Stimulated activated CD8-positive, alpha-beta memory T cell treated with anti-CD3 and anti-CD28 coated beads, Interleukin-4, amount 100 ng/mL, for 1 hour (primary cell): ENCODE measurements at places on chromosomes 2 and 18.

DNA sequence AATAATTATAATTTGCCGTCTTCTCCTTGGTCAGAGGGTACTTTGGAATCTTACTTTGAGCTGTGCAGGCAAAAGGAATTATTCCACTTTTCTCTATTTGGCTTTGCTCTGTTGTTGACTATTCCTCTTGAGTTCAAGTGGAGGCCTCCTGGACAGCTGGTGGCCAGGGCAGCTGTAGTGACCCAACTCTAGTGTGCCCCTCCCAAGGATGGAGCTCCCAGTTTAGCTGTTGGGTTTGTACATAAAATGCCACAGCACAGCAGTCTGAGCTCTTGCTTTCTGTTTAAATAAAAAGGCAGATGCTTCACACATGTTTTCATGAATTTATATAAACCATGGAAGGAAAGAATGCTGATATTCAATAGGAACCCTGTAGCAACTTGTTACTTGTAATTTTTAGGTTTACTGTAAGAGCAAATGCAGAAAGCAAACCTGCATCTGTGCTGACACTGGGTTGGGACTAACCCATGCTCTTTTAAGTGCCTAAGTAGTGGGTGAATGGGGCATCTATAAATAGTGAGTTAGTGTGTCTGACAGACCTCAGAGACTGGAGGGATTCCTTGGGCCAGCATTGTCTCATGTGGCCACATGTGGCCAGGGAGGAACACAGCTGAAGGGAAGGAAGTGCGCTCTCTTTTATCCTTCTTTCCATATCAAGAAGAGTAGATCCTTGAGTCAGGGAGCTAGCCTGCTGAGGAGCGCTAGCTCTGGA, 121.8 kb downstream of the FHOD3 start:
- DNase-seq = no peak

- no peak for DNase-seq
Measured at GRCh38 chr2:65329525-65329924, 101.9 kb downstream of the ACTR2 start.

DNA sequence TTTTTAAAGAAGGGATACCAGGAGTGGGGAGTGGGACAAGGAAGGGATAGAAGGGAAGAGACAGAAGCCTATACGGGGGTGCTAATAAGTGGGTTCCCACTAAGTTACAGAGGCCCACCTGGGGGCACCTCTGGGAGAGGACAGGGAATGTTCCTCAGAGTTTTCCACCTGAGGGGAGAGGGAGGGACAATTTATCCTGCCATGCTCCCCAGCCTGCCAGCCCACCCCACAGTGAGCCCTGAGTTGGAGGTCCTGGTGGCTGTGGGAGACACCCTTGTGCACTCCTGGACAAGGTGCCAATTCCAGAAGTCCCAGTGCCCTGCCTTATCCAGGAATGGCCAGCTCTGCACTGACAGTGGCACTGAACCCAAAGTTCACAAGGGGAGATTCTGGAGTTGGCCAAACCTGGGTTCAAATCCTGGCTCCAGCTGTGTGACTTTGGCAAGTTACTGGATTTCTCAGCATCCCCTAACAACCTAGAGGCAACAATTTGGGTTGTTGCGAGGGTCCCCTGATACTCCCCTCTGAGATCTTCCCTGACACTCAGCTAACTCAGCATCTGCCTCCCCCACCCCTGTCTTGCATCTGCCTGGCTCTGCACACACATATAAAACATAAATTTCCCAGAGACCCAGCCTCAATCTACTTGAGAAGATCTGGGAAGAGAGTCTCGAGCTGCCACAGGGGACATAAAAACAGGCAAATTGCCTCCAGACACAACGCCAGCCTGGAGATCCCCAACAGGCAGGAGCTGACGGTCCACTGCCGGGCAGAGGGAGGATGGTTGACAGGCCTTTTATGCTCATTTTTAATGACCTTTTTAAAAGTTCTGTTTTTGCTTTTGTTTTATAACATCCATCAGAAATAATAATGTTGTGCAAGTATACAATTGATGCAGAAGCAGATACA, 98.7 kb upstream of the ST3GAL5 start:
- DNase-seq = no peak

DNA sequence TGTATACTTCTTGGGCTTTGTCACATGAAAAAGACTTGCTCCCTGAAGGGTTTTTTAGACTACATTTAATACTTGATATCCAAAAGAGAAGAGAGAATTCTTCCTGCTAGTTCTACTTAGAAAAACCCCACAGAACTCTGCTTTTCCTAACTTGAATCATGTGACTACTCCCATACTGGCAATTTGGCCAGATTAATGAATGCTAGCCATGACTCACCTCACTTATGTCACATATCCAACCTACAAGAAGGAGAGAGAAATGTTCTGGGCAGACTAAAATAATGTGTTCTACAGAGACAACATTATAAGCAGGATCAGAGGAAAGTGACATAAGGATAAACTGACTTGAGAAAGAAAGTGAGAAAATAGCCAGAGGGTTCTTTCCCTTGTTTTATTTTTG, 249.3 kb upstream of the GULP1 start:
- no peak for DNase-seq

- DNase-seq = no peak
Measured at GRCh38 chr2:53933329-53933728, 37.5 kb downstream of the PSME4 start.

DNA sequence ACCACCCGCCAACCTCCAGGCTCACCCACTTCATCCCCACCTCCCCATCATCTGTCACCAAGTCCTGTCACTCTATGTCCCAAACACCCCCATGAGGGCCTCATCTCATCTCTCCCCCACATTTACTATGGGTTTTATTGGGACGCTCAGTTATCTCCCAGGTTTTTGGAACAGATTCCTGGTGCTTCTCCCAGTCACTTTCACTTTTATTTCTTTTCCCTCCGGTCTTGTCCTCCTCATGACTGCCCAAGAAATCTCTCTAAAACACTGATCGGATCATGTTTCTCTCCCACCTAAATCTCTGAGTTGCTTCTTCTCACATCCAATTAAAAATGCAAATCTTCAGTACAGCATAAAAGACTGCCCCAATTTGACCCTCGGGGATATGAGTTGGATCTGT, 273.1 kb downstream of the PHLPP1 start:
- DNase-seq = no peak

DNA sequence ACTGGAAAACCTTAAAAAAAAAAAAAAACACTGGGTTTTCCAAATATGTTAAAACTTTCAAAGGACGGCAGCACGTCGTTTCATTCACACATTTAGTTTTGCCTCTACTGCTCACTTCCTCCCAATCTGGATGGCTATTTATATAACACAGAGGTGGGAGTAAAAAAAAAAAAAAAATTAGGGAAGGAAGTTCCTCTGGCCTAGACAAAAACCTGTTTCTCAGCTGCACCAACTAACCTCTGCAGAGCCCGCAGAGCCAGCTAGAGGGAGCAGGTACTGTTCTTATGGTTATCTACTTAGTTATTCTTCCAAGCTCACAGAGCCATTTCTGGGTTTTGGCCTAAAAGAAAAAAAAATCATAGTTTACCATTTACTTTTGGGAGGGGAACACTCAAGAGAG, 28.1 kb downstream of the SLC1A4 start:
- no peak for DNase-seq

- no peak for DNase-seq
Measured at GRCh38 chr2:215429424-215429823, 6.4 kb downstream of the FN1 start.

- DNase-seq = no peak
Measured at GRCh38 chr18:58562999-58563667, 65.8 kb downstream of the ALPK2 start.

- no peak for DNase-seq
Measured at GRCh38 chr2:119475857-119476244, 44.2 kb downstream of the TMEM37 start.
